ENCODE measurements at places on chromosomes 2 and 18.

GRCh38 chr2:157150747-157151146, 106.8 kb upstream of the GALNT5 start:
- DNase-seq, result no peak

DNA sequence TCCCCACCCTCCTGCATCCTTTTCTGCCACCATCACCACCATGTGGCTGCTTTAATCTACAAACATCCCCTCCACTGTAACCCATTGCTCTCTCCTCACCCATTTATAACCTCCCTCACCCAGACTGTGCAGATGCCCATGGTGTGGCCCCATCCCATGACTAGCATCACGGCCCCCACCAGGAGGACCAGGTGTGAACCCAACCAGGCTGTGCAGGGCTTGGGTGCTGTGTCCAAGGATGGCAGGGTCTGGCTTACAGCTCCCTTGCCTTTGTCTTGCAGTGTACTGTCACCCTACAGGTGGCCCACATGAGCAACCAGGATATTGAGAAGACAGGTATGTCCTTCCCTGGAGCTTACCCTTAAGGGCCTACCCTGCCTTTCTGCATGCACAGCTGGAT, 6.8 kb downstream of the FER1L5 start:
- no peak for DNase-seq

DNA sequence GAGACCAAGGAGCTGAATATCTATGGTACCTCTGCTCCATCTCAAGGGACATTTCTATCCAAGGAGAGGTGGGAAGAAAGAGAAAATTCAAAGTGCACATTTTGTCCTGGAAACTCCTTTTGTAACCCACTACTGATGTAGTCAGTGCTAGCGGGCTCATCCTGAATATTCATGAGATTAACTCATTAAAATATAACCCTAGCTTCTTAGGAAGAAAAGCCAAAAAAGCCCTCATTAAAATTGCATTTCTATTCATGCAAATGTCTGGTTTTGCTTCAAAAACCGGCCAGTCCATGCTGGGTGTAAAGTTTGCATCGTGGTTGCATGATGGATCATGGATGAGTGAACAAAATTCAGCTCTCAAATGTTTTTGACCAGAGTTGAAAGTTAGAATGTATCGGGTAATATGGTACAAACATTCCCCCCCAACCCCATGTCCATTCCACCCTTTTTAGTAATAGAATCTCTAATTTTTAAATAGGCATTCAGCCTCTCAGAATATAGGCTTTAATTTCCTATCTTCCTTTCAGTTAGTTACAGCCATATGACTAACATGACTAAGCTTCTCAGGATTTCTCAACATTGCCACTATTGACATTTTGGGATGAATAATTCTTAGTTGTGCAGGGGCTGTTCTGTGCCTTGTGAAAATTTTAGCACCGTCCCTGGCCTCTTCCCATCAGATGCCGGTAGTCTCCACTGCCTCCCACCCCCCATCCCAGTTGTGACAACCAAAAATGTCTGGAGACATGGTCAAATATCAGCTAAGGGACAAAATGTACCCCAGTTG, 104.2 kb upstream of the RND3 start:
- no peak for DNase-seq

DNA sequence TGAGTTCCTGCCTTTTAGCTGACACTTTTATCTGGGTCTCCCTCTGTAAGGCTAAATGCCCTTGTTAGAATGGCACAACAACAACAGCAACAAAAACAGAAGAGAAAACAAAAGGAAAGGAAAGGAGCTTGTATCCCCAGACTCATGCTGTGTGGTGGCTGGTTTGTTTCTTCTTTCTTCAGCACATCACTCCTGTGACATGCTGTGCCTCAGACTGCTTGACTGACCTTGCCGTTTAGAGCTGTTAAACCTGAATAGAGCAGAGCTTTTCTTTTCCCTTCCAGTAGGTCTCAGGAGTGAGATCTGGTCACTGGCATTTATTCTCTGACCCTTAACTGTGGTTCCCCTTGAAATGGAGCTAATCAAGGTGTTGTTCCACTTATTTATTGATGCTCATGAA, 18.9 kb downstream of the GALNT13 start:
- no peak for DNase-seq

DNA sequence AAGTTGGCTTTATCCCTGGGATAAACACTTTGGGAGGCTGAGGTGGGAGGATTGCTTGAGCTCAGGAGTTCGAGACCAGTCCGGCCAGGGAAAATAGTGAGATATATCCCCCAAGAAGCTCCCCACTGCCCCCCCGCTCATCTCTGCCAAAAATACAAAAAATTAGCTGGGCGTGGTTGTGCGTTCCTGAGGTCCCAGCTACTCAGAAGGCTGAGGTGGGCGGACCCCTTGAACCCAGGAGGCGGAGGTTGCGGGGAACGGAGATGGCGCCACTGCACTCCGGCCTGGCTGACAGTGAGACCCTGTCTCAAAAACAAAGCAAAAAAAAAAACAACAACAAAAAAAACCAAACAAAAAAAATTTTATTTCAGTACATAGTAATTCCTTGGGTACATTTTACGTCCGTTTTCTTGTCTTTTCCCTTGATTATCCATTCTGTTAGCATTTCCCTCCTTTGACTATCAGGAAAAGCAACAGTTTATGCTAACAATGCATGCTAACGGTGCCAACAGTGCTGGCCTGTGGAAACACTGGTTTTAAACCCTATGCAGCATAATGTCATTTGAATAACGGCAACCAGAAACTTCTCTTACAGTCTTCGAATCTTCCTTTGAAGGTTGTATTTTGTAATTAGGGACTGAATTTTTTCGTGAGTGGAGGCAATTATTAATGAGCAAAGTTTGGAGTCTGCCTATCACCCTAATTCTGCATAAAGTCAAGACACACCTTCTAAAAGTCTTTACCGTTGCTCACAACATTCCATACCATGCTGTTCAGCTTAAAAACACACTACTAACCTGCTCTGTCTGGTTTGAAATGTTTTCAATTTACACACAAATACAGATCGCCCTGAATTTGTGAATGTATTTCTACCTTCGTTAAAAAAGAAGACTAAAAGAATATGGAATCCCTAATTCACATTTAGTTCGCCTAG, 721 bp upstream of the MIB1 start:
- no peak for DNase-seq

- no peak for DNase-seq
These were observed 73.0 kb downstream of the ATP8B1 start for GRCh38 chr18:57730146-57730545.

DNA sequence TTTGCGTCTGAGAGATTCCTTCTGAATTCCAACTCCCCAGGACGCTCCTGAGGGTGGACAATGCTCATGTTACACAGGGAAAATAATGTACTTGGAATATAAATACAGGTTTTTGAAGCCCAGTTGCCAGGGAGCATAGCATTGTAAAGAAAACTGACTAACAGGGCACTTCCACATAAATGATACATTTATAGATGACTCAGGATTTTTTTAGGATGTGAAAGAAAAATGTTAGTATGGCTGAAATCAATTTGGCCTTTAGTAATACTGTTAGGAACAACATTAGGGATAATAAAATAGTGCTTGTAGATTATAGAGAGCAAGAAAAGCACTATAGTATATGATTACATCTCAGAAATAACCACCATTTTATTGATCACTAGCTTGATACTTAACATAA, 23.6 kb downstream of the ZNF397 start:
- DNase-seq, result no peak

DNA sequence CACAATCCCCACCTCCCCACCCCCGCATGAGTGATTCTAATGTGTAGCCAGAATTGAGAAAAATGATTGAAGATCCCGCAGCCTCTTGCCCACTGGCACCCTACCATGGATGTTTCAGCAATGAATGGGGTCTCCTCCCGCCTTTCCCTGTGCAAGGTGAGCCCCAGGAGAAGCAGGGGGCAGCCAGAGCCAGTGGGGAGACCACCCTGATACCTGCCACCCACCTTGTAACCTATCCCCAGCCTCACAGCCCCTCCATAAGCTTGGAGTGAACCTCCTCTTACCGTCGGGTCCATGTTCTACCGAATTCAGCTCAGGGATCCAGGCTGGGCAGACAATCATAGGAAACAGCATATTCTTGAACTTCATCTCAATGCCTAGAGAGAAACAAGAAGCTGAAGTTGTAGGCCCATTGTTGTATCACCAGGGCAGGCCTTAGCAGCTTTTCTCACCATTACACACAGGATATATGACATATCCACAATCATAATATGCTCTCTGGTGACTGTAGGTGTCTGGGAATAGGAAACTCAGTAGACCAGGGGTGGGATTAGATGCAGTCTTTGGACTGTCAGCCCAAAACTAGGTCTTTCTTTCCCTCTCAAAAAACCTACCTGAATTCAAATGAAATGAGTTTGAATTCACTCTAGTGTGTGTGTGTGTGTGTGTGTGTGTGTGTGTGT, 30.9 kb downstream of the XDH start:
- no peak for DNase-seq

- no peak for DNase-seq
These were observed 247.3 kb downstream of the ZNF385B start for GRCh38 chr2:179614121-179614520.

- DNase-seq, result no peak
These were observed 604 bp upstream of the SIX3 start for GRCh38 chr2:44940732-44941464.

- peak; percentile 97 for DNase-seq
These were observed 16.9 kb upstream of the RGPD4 start for GRCh38 chr2:107809835-107810234.

DNA sequence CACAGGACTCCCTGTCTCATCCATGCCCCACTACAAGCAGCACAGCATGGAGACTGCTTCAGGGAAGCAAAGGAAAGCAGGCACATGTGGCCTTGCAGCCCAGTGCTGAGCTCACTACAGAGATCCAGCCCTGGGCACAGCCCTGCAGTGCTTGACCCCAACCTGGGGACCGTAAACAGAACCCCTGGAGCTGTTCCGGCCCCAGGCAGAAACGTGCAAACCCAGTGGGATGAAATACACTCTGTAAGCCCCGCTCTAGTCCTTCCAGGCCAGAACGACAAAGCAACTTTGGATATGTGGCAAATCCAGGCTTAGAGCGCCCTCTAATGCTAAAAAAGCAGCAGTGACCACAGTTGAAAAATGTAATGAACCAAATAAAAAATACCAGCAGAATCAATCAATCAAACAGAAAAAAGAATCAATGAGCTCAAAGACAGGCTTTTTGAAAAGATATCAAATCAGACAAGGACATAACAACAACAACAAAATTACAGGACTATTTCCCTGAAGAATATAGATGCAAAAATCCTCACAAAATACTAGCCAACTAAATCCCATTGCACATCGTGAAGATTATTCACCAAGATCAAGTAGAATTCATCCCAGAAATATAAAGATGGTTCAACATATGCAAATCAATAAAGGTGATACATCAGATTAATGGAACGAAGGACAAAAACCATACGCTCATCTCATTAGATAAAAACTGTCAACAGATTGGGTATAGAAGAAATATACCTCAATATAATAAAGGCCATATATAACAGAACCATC, 45.6 kb downstream of the ZNF519 start:
- DNase-seq, result peak; percentile 53

GRCh38 chr18:12306752-12307700, 1.0 kb upstream of the TUBB6 start:
- DNase-seq, result no peak

DNA sequence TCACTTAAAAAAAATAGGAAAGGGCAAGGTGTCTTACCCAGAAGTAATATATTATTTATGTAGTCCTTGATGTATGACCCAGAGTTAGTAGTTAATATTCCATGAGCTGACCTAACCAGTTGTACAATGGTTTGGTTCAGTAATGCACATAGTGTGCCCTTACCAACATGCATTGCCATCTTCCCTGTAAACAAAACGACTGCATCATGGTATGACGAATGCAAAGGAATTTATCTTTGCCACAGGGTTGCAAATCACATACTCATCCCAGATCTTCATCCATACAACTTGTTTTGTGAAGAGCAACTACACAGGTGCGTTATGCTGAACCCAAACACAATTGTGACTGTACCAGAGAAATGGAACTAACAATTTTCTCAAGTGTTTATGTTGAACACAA, 68.9 kb upstream of the ZSWIM2 start:
- DNase-seq, result no peak

DNA sequence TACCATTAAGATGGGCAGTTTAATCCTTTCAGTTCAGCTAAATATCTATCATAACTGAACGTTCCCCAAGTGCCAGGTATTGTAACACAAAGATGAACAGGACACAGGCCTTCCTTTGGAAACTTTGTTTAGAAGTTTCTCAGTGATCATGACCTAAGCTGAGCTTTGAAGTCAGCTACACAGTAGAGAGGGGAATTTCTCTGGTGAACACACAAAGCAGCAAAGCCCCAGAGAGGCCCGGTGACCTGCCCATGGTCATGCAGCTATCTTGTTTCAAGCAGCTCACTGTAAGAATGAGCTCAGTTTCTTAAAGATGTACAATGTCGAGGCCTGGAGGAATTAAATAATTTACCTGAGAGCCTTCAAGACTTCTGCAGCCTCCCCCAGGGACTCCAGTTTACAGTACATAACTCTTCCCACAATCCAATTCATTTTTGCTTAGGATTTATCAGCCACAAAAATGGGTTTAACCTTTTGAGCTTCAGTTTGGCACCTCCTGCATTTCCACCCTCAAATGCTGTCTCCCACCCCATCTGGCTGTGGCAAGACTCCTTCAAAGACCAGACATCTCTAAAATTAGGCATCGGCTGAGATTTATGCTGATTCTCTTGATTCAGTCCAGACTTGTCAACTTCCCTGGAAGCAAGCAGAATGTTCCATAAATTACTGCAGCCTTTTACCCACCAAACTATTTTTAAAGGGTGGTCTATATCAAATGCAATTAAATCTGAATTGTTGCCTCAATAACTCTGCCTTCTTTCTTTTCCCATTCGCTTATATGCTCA, 325.6 kb downstream of the TXNL1 start:
- DNase-seq, result no peak

DNA sequence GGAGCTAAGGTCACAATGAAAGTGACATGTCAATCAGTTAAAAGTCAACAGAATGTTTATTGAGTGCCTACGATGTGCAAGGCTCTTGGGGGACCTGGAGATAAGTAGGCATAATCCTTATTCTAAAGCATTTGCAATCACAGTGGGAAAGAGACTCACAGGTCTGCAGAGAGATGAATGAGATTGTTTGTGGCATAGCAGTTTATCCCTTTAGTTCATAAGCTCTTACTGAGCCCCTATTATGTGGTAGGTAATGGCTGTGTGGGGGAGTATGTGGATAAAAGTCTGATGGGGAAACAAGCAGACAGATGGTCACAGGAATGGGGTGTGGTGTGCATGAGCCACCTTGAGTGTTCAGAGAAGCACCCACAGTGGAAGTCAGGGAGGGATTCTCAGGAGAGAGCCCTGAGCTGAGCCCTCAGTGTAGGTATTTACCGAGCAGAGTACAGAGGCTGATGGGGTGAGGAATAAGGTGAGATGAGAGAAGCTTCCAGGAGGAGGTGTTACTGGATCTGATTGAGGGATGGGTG, 48.1 kb downstream of the EMILIN2 start:
- no peak for DNase-seq

DNA sequence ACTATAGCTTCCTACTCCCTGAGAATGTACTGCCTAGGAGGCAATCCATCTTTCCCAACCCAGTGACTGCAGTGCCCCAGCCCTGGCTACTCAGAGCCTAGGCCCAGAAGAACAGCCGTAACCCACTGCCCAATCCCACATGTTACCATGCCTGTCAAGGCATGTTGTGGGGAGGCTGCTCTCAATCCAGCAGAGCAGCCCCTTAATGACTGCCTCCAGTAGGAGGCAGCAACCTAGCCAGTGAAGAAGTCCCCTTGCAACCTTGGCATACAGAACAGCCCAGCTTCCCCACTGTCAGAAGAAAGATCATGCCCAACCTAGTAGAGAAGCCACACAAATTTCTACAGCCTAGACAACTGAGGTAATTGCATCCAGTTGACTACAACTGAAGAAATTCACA, 44.2 kb upstream of the CDH7 start:
- no peak for DNase-seq

- peak; percentile 17 for DNase-seq
These were observed 40.9 kb downstream of the PDK1 start for GRCh38 chr2:172596776-172597175.

Measured in NCI-H1105 treated with DMSO at 0.1 percent for 48 hours (cell line).